ENCODE measurements at places on chromosomes 2 and 18.
A peak's percentile ranks its signal among the peaks of the same experiment; 100 is the strongest.

DNA sequence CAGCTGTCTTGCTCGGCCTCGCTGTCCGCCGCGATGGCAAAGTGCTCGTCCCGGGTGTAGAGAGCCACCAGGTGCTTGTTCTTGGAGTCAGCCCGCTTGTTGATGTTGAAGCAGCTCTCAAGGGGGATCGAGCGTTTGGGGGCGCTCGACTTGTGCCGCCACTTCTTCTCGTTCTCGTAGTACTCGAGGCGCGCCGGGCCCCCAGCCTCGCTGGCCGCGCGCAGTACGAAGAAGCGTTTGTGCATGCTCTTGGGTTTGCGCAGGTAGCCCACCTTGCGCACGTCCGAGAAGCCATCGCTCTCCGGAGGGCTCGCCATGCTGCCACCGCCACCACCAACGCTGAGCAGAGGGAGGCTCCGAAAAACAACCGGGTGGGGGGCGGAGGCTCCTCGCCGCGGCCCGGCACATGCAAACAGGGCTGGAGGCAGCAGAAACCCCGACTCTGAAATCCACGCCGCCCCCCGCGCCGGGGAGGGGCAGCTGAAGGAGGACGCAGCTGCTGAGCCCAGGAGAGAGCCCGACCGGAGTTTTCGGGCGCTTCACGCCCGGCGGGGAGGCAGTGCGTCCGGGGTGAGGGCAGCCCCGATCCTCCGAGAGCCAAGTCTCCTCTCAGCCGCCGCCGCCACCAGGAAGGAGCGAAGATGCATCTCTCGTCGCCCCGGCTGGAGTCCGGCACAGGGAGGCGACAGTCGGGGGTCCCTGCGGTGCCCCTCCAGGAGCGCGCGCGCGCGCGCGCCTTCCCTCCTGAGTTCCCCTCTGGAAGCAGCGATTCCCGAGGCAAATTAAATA is 1.0 kb downstream of the IRS1 start:
- DNase-seq = peak; percentile 57

- no peak for DNase-seq
Measured at GRCh38 chr2:230343747-230344146, 16.8 kb downstream of the SP140L start.

GRCh38 chr2:106886916-106887758 is 1.2 kb upstream of the ST6GAL2 start:
- DNase-seq = no peak

GRCh38 chr2:86300496-86300895 is 36.9 kb downstream of the REEP1 start:
- no peak for DNase-seq

GRCh38 chr18:50750546-50750945 is 69.3 kb downstream of the MRO start:
- no peak for DNase-seq

DNA sequence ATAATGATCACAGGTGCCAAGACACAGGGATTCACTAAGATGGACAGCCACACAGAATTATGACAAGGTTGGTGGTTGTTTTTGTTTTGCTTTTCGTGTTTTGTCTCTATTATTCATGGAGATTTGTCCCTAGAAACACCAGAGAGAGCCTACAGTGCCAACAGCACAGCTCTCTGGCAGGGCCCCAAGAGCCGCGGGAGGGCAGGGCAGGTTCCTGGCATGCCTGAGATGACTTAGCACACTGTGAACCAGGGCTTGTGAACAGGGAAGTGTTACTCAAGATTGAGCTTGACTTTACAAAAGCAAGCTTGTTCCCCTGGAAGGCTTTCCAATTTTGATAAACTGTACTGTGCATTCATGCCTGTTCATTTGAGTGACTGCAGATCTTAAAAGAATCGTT is 437.4 kb upstream of the SALL3 start:
- no peak for DNase-seq

- DNase-seq = no peak
Measured at GRCh38 chr2:127639111-127639474, 6.9 kb upstream of the GPR17 start.

GRCh38 chr2:69549421-69549820 is 94.1 kb downstream of the AAK1 start:
- DNase-seq = no peak

DNA sequence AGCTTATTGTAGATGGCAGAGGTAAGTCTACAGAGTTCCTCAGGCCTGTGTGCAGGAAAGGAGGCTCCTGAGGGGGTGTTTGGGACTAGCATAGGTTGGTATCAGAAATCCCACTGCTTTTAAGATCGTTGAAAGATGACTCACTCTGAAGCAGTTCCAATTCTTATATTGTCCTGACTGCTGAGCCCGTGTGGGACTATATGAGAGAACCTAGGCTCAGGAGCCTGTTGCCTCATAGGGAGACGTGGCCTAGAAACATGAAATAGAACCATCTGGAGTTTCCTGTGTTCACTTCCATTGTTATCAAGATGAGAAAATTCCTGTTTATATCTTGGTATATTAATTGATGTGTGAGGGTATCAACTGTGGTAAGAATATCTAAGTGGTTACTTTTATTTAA is 5.7 kb downstream of the CCT7 start:
- no peak for DNase-seq

DNA sequence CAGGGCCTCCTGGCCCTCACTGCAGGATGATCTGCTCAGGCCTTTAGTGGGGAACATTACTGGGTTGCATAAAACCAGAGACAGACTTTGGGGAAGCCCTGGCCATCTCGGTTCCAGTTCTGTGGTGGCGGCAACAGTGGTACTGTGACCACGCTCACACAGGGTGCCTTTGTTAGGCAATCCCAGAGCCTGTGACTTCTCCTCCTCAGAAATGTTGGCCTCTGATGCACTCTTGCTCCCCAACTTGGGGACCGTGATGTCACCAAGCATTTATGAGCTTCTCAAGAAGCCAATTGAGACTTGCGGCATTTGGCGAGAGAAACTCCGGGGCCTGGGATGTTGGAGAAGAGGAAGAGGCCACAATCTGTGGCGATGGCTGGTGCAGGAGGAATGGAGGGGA is 80.9 kb upstream of the PKDCC start:
- DNase-seq = no peak

DNA sequence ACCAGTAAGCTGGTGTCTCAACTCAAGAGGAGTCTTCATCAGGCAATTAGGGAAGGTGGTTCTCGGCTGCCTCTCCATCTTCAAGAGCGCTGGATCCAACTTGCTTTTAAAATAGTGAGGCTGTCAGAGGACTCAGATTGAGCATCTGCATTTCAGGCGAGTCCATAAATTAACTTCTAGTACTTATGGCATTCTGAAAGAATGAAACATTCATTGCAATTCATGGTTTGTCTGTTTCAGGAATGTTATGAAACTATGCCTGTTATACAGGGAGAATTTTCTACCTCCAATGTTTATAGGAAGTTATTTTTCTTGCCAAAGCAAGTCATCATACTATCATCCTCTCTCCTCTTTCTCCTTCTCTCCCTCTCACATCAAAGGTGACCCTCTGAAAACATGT is 883.2 kb downstream of the SLC4A3 start:
- no peak for DNase-seq

GRCh38 chr18:78130232-78131195 is 849.1 kb upstream of the SALL3 start:
- no peak for DNase-seq

GRCh38 chr2:108165729-108166128 is 74.0 kb upstream of the SULT1C3 start:
- no peak for DNase-seq

DNA sequence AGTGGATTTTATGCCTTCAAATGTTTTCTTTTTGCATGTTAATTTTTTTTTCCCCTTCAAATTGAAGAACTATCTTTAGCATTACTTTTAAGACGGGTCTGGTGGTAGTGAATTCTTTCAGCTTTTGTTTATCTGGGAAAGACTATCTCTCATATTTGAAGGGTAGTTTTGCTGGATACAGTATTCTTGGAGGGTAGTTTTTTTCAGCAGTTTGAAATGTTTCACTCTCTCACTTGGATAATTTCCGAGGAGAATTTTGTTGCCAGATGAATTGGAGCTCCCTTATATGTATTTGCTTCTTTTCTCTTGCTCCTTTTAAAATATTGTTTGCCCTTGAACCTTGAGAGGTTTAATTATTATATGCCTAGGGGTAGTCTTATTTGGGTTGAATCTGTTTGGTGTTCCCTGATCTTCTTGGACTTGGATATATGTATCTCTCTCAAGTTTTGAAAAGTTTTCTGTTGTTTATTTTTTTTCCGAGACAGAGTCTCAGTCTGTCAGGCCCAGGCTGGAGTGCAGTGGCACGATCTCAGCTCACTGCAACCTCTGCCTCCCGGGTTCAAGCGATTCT is 15.5 kb downstream of the TTLL4 start:
- DNase-seq = no peak

DNA sequence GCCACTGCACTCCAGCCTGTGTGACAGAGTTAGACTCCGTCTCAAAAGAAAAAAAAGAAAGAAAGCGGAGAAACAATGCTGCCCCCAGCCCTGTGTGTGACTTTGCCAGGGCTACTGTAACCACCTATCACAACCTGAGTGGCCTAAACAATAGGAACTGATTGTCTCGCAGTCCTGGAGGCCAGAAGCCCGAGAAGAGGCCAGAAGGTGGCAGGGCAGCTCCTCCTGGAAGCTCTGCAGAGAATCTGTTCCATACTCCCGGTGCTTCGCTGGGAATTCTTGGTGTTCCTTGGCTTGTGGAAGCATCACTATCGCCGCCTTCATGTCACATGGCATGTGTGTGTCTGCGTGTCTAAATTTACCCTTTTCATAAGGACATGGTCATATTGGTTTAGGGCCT is 14.4 kb upstream of the RAB17 start:
- no peak for DNase-seq

GRCh38 chr2:74415762-74416395 is 5.5 kb downstream of the C2orf81 start:
- DNase-seq = no peak

DNA sequence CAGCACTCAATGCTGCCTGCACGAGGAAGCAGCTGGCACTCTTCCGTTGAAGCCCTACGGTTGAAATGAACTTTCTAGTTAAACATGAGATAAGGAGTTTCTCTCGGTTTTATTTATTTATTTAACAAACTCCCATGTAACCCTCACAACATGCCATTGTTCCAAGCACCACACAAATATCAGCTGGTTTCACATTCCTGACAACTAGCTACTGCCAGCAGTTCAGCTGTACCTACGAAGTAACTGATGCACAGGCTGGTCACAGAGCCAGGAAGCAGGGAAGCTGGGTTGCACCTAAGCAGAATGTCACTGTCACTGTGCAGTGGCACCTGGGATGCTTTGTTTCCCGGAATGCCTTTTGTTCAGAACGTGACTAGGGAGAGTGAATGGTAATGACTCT is 18.1 kb downstream of the TIMM21 start:
- DNase-seq = no peak

GRCh38 chr2:1055014-1055595 is 104.5 kb downstream of the SNTG2 start:
- no peak for DNase-seq

GRCh38 chr2:129758784-129759471 is 220.5 kb upstream of the RAB6C start:
- DNase-seq = peak; percentile 10

DNA sequence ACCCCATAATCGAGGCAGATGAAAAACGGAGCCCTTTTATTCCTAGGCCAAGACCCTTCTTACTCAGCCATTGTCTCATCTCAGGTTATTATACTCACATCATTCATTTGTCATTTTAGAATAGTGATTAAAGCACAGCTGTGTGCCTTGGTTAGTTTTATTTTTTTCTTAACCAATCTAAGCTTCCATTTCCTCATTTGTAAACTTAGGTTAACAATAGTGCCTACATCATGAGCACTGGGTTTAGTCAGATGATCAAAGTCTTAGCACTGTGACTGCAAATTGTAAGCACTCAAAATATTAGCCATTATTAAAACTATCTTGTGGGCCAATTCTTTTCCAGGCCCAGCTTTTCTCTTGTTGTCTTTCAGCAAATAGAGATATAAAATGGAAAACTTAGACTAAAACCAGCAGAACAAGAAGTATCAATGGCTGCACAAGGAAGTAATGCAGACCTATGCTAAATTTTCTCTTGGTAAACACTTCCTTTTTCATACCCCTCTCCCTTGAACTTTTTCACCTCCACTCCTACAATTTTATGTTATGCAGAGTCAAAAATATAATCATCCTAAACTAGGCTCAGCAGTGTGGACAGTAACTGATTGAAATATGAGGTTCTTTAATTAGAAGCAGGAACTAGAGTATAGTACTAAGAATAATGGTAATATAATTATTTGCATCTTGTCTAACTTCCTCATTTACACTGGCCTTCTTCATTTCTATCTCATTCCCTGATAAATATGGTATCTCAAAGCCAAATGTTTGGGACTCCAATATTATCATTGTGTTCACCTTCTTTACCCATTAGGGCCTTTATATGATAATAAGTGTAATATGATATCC is 21.5 kb upstream of the GALNT3 start:
- no peak for DNase-seq
